ENCODE measurements at places on chromosomes 3 and 15.

- peak; percentile 86 for DNase-seq
Observed at GRCh38 chr15:60580650-60581376, 101.9 kb upstream of the ICE2 start.

DNA sequence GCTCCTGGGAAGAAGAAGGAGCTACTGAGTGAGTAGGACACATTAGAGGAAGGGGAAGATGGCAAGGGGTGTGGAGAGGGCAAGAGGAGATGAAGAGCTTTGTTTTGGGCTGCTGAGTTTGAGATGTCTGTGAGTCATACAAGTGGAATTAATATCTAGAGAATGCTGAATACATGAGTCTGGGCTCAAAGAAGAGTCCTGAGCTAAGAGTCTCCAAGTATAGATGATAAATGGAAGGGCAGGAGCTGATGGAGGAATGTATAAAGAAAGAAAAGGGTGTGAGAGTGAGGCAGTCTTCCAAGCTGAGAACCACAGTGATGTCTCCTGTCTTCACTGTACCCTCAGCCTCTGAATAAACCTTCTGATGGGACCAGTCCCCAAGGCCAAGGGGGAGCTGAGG is 205.5 kb upstream of the MRPL3 start:
- no peak for DNase-seq

DNA sequence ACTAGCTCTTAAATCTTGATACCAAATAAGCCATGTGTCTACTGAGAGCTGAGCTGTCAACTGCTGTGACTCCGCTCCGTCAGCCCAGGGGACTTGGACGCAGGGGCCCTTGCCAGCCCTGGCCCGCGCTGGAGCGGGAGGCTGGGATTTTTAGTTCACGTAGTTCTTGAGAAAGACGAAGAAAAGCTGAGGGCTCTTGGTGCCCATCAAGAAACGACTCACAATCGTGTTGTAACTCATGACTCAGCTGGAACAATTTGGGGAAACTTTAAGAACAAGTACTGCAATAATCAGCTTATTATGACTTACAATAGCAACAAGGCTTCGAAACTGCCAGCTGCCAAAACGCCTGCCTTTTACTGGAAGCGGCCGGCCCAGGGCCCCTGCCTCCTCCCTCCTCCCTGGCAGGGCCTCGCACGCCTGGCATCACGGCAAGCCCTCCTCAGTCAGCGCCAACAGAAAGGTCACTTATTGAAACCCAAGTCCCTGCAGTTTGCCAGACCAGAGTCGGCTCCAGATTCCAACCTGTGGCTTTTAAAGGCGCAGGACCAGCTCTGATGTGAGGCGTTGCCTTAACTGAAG is 60.3 kb downstream of the RGMA start:
- no peak for DNase-seq

- no peak for DNase-seq
Observed at GRCh38 chr15:63231206-63231605, 41.8 kb downstream of the RAB8B start.

- DNase-seq = no peak
Observed at GRCh38 chr3:37836589-37836988, 25.1 kb upstream of the CTDSPL start.

DNA sequence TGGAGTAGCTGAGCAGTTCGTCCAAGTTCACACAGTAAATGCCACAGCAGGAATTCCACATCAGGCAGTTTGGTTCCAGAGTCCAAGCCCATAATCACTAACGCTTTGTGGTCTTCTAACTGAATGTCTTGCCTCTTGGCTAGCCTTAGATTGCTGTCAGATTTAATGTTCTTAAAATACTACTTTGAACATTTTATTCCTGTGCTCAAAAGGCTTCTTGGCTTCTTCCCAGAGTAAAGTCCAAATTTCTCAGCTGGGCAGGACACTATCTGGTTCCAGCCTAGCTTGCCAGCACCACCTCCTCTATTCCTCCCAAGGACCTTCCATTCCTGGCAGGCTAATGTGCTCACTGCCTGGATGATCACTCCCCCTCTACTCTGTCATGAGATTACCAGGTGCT is 256.9 kb downstream of the SQOR start:
- DNase-seq = no peak

GRCh38 chr3:33456756-33457155 is 16.6 kb upstream of the UBP1 start:
- DNase-seq = no peak

GRCh38 chr3:174417573-174417972 is 441.6 kb upstream of the NAALADL2 start:
- no peak for DNase-seq

DNA sequence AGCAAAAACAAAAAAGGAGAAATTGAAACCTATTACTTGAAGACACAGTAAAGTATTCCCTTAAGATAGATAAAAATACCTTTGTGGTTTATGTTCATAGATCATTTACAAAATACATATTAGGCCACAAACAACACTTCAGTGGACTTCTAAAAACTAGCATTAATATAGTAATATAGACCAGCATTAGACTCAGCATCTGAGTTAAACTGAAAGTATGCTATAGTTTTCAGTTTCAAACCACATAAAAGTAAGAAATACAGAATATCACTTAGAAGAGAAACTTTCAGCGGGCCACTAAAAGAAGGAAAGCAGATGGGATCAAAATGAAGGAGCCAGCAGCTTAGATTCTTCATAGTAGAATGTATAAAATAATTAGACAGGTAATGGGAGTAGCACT is 86.6 kb downstream of the MSL2 start:
- no peak for DNase-seq

- peak; percentile 63 for DNase-seq
Observed at GRCh38 chr15:75508840-75509532, 57.5 kb upstream of the SIN3A start.

DNA sequence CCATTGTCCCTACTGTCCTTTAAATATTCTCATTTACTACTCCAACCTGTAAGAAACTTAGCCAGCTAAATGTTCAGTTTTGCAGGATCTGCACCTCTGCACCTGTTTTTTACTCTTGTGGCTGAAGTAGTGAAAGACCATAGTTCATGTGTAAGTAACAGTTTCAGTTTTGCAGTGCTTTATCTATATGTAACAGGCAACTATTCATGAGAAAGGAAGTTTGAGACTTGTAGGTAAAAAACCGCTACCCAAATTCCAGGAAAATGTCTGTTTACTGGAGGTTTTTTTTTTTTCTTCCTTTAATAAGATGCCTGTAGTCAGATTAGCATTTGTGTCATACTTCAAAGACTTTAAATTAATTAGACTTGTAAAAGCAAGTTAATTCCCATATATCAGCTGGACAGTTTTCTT is 25.4 kb upstream of the MBNL1 start:
- peak; percentile 72 for DNase-seq

DNA sequence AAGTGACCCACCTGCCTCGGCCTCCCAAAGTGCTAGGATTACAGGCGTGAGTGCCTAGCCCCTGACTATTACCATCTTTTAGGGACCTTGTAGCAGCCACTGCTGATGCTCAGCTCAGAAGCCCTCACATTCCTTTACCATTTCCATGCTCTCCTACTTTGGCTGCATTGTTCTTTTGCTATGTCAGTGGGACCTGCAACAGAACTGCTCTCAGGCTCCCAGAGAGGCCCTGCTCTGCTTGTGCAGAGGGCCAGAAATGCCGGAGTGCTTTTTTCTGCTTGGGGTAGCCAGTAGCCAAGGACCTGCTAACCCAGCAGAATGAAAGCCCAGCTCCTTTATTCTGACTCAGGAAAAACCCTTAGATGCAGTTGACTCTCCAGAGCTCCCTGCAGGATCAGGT is 18.3 kb upstream of the PROK2 start:
- no peak for DNase-seq

DNA sequence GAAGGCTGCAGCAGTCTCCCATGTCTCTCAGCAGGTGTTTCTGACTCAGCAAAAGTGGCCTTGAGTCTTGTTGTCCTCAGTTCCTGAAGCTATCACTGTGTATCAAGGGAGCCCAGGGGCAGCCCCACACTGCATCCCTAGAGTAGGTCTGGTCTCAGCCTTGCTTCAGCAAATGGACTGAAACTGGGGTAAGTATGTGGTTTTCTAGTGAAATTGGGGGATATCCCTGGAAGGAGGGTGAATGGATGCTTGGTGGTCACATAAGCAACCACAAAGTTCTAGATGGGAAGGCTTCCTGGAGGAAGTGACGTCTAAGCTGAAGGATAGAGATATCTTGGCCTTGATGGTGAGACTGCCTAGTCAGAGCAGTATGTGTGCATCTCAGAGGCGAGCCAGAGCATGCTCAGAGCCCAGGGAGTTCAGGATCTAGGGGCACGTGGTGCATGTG is 38.4 kb downstream of the TMEM158 start:
- DNase-seq = no peak

DNA sequence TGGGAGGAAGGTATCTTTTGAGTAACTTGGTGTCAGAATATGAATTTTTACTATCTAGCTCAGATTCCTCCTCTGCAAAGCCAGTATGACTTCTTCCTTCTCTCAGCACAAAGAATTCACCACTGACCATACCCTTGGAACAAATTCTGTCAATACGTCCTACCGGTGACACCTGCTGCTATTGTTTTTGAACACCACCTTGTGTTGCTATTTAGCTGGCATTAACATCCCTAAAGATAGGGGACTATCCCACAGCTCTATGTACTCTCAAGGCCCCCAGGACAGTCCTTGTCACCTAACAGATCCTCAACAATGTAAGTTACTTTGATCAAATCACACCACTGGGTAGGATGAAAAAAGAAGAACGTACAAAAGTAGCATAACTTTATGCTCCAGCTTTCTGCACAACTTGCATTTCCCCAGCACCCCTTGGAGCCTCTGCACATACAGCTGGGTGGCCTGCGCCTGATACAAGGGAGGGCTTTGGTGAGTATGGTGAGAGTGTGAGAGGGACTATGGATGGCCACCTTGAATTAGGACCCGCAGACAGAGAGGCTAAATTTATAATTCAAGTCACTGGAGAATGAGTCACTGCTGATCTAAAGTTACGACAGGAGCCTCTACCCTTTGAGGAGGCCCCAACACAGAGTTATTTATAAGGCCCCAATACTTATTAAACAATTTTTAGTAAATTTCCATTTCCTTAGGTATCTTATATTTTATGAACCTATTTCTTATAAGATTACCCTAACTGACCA is 2.3 kb upstream of the COLQ start:
- no peak for DNase-seq

DNA sequence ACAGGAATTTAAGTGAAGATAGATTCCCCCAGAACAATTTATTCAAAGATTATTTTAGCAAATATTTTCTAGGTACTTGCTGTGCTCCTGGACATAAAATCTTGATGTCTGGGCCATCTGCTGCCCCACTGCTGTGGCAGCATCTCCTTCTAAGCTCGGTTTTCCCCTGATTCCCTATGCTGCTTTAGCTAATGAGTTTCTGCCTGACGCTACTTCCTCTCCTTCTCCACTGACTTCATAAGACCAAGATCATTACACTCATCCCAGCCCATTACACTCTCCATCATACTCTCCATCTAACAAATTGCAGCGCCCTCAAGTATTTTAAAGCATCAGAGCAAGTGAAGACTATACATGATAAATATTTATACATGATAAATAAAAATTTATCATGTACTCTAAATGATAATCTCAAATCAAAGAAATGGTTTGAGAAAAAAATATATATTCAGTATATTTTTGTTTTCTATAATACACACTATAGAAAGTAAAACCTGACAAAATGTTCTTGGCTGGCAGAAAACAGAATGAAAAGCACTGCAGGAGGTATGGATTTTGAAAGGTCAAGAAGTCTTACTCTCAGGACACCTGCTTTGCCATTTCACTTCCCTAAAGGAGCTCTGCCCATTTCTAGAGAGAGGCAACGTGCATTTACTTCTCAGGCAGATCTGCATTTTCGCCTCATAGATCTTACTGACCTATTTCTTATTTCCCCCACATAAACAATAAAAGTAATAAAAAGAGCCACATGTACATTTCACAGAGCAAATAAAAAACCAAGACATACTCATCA is 232.0 kb downstream of the KCNMB2 start:
- no peak for DNase-seq

- no peak for DNase-seq
Observed at GRCh38 chr3:7504886-7505775, 644.2 kb downstream of the GRM7 start.

DNA sequence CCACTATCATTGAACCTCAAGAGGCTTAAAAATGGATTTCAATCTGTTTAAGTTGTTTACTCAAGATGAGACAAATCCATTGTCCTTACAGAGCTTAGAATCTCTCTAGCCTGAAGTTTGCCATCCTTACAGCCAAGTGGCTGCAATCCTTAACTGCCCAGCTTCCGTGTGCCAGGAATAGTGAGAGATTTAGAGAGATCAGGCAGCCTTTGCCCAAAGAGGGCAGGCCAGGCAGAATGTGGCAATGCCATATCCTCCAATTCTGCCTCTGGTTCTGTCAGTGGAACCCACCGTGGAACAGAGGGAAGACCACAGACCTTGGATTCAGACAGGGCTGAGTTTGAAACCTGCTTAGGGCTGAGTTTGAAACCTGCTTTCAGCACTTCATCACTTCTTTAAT is 374.3 kb downstream of the VPS13C start:
- DNase-seq = no peak

- no peak for DNase-seq
Observed at GRCh38 chr3:32453346-32453745, 49.3 kb downstream of the CMTM6 start.

DNA sequence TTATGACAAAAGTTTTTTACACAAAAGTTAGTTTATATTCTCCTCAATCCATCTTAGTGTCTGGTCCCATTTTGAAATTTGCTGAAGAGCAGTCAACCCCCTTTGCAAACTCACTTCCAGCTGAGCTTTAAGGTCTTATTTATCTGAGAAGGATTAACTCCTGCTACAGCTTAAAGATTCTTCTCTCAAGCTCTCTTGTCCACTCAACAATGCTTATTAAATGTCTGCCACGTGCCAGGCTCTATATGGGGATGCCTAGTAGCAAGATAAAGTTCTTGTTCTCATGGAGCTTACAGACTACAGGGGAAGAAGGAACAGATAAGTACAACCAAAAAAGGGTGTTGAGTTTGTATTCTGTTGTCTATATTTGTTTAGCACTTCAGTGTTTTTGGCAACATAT is 18.7 kb downstream of the TMPRSS7 start:
- DNase-seq = no peak

GRCh38 chr3:1087066-1087560 is 5.7 kb upstream of the CNTN6 start:
- no peak for DNase-seq

DNA sequence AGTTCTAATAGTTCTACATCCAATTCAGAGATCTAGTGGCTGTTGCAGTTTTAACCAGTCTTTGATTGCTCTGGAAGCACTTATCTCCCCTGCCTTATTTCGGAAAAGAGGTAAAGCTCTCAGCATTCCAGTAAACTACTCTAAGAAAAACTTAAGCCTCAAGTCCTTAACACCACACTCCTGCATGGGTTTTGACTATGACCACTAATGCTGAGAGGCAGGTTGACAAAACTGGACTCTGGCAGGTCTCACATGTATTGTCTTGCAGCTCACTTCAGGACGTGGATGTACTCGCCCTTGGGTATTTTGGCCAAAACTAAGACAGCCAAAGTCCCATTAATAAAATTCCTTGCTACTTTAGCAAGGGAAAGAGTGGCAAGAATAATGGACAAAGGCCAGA is 405.9 kb upstream of the GRM7 start:
- no peak for DNase-seq

DNA sequence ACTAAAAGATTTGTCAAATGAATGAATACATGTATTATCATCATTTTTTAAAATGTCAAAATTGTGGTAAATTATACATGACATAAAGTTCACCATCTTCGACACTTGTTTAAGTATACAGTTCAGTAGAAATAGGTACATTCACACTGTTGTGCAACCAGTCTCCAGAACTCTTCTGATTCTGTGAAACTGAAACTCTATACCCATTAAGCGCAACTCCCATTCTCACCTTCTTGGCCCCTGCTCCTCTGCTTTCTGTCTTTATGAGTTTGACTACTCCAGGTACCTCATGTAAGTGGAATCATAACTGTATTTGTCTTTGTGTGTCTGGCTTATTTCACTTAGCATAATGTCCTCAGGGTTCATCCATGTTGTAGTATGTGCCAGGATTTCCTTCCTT is 50.1 kb upstream of the KBTBD8 start:
- DNase-seq = no peak

Data from CD4-positive, alpha-beta T cell treated with Interleukin-17A for 1 hour (primary cell).